Stimulated activated CD4-positive, alpha-beta T cell treated with anti-CD3 and anti-CD28 coated beads, Interleukin-12 subunit alpha, Interleukin-12 subunit beta, amount 100 ng/mL, for 24 hours (primary cell): ENCODE measurements at places on chromosomes 16 and 17.

GRCh38 chr16:9092282-9092977 lies 986 bp downstream of the HAPSTR1 start:
- no peak for DNase-seq

- no peak for DNase-seq
Observed at GRCh38 chr16:4778050-4778392, 10.1 kb downstream of the SEPTIN12 start.

- no peak for DNase-seq
Observed at GRCh38 chr17:29037739-29038084, 5.2 kb upstream of the PIPOX start.

- DNase-seq: no peak
Observed at GRCh38 chr17:77691216-77692085, 267.1 kb upstream of the TNRC6C start.

- no peak for DNase-seq
Observed at GRCh38 chr17:74235911-74236371, 22.6 kb downstream of the TTYH2 start.

DNA sequence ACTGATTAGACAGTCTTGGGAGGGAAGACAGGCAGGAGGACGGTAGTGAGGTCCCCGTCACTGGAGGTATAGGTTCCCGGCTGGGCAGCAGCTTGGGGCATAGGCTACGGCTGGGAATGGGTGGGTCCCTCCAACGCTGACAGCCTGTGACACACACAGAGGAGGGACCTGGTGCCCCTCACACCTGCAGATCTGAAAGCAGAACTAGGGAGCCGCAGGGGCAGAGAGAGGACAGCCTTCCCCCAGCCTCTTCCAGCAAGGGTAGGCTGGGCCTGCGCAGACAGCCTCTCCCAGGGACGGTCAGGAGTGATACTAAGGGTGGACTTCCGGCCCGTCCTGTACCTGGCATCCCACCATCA lies 2.0 kb downstream of the P2RX1 start:
- no peak for DNase-seq

GRCh38 chr17:297758-298157 lies 54.8 kb downstream of the RPH3AL start:
- DNase-seq: no peak

GRCh38 chr17:78568494-78569115 lies 8.6 kb downstream of the DNAH17 start:
- DNase-seq: no peak

GRCh38 chr17:57752031-57752905 lies 7.2 kb upstream of the CCDC182 start:
- no peak for DNase-seq

DNA sequence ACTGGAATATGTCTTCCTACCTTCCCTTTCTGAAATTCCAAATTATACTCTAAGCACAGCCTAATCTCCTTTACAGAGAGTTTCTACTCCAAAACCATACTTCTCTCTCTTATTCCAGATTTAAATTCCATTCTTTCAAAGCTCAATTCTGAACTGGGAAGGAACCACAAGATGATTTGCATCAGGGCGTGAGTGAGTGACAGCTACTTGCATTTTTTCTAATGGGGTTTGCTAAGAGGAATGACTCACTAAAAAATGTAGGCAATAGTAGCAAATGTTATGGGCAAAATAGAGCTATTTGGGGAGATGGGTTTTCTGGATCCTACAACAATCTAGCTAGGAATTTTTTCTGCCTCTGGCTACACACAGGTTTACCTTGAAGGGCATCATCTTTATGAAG lies 244.6 kb upstream of the PSMD7 start:
- no peak for DNase-seq

- no peak for DNase-seq
Observed at GRCh38 chr17:40606548-40607353, 40.9 kb downstream of the SMARCE1 start.

GRCh38 chr16:13005721-13006247 lies 104.4 kb downstream of the SHISA9 start:
- no peak for DNase-seq

DNA sequence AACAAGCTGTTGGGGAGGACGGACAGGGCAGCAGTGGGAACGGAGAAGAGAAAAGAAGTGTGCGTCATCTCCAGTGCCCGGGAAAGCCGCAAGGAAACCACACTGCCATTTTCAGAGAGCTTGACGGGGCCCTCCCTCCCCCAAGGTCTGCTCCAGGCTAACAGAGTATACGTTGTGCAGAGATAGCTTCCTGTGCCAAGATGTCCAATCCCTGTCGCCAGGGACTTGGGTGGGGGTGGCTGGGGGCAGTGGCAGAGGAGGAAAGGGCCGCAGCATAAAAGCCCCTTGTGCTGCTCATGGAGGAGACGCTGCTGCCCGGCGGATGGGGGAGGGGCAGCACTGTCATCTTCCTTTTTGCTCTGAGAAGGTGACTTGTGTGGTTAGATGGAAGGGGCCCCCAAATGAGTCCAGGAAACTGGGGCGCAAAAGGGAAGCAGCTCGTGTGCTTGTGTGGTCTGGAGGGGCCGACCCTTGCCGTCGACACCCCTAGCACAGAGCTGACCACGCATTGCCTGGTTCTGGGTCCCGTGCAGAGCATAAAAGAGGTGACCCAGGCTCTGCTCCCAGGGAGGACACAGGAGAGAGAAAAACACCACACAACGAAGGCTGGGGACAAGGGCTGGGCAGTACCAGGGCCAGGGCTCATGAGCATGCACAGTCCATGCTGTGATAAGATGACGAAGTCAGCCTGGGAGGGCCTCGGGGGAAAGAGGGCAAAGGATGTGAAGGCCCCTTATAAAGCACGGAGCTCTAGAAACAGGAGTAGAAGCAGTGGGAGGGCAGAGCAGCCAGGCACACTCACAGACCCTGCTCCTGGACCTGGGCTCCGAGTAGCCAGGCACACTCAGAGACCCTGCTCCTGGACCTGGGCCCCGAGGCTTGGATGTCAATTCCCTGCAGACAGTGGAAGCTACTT lies 372.7 kb downstream of the SLC39A11 start:
- no peak for DNase-seq

DNA sequence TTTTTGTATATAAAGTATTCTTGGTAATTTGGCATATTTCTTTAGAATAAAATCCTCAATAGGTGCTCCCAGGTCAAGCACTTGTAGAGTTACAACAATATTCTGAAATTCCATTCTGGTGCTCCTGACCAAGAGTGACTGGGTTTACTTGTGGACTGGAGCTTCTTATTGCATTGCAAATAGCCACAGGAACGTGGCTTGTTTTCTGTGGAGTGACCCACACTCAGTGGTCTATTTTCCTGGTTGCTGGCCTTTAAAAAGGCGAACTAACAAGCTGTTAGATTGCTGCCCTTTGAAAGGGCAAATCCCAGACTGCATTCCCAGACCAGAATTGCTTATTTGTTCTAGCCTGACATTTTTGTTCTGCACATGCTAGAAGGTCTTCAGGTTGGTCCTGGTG lies 658.8 kb upstream of the GOT2 start:
- no peak for DNase-seq

DNA sequence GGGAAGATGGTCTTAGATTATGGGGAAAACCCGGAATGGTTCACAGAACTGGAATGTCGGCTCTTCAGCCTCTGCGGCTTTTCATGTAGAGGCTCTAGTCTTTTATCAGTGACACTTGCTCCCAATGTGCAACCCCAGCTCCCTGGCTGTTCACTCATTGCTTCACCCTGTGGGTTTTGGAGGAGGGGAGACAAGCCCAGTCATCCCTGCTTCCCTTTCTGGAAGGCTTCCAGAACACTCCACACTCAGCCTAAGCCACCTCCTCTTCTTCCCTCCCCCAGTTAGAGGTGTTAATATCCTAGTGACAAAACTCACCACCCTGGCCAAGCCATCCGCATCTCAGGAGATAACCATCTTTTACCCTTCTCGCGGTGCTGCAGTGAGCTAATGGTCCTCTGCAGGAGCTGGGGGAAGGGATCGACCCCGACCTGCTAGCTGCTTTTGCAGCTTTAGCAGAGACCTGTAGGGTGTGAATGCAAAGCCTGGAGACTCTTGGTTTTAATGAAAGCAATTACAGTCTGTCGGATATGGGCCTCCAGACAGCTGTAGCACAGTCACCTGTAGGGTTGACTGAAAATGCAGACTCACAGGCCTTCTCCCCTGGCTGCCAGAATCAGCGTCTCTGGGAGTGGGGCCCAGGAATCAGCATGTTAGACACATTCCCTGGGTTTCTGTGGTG lies 24.3 kb upstream of the LASP1NB start:
- no peak for DNase-seq

DNA sequence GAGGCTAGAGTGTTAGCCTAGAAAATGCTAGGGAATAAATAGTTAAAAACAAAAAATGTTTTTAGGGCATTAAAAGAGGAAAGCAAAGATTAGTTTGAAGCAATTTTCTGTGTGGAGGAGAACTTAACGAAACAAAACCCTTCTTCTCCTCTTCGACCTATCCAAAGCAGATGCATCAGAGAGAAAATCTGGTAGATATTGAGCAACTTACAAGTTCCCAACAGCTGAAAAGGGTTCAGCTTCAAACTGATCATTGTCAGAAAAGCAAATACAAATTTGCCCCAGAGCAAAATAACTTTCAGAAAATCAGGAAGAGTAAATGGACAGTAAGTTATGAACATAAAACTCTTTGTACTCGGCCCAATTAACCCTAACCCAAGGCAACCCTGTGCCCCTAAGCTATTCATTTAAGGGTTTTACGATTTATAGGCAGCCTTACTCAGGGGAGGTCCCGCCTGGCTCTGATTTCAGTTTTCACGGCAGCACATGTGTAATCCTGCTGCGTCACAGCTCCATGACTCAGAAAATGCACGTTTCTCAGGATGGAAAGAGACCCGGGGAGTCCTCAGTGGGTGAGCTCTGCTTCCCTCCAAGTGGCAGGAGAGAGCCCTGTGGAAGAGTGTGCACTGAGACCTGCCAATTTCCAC lies 405.7 kb upstream of the SALL1 start:
- no peak for DNase-seq

DNA sequence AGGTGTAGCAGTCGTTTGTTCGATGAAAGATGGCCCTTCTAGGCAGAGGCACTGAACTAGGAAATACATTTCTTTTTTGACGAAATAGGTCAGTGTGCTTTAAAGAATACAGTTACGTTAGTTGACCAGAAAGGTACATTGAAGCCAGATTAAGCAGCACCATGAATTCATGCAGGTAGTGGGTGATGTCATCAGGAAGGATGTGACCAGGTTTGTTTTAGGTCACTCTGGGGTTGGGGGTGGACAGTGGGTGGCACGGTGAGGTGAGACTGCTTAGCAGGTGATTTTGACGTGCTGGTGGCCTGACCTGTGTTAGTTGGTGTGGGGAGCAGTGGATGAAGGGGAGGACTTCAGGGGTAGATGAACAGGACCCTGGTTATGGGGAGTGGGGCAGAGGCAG lies 3.6 kb downstream of the INO80E start:
- DNase-seq: no peak

DNA sequence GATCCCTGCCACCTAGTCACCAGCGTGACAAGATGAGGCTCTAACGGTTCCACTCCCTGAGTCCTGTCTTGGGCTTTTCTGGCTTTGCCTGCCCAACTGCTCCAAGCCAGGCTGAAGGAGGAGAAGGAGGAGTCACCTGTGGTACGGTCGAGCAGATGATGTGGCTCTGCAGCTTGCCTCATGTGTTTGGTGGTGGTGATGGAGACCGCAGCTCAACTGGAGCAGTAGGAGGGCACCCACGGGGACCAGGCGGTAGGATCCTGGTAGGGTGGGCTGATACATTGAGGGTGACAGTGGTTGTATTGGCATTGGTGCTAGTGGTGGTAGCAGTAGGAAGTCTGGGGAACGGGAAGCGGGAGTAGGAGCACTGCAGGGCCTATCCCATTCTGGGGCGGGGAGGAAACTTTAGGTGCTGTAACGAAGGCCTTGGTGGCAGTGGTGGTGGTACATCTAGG lies 202.8 kb upstream of the WSB1 start:
- DNase-seq: no peak

GRCh38 chr16:58620396-58620795 lies 9.2 kb downstream of the CNOT1 start:
- DNase-seq: no peak

DNA sequence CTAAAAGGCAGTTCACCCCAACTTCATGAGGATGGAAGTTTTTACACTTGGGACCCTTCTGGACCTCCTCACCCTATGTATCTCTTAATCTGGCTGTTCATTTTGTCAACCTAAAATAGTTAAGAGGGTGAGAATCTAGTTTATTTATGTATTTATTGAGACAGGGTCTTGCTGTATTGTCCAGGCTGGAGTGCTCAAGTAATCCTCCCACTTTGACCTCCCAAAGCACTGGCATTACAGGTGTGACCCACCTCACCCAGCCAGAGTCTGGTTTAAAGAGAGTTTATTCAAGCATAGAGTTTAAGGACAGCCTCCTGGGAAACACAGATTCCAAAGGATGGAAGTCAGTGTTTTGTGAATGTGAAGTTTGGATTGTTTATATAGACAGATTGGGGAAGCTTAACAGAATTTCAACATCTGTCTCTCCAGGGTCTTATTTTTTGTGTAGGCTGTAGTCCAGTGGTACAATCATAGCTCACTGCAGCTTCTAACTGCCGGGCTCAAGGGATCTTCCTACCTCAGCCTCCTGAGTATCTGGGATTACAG lies 8.0 kb upstream of the APPBP2 start:
- DNase-seq: no peak

DNA sequence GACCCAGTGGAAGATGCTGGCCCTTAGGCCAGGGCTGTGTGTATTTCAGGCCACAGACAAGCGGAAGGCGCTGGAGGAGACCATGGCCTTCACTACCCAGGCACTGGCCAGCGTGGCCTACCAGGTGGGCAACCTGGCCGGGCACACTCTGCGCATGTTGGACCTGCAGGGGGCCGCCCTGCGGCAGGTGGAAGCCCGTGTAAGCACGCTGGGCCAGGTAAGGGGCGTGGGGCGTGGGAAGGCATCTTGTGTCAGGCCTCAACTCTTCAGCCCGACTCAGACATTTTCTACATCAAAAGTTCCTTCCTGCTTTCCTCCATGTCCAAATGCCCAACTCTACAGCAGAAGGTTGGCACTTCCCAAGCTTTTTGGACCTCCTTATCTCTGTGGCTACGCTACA lies 6.0 kb downstream of the ABI3 start:
- no peak for DNase-seq

GRCh38 chr17:69773081-69773480 lies 301.9 kb upstream of the KCNJ16 start:
- DNase-seq: no peak

- no peak for DNase-seq
Observed at GRCh38 chr16:5642436-5642835, 544.8 kb upstream of the EEF2KMT start.

DNA sequence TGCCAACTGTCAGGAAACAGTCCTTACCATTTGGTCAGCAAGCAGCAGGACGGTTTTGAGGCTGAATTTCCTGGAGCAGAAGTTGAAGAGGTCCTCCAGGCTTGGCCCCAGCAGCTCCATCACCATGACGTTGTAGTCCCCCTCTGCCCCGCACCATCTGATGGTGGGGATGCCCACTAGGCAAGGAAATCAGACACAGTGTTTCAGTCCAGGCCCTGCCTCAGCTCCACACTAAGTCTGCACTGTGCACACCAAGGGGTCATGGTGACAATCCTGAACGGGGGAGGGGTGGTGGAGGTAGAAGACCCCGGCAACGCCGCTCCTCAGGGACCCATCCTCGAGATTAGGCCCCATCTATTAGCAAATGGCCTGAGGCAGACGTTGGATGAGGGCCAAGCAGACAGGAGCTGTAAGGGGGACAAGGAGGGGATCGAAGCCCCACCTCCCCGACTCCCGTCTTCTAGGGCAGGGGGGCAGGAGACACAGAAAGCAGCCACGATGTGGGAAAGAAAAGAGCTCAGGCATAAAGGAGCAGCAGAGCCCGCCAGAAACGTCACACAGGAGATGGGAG lies 18.0 kb downstream of the CSNK1D start:
- DNase-seq: no peak

GRCh38 chr16:27801289-27801945 lies 251.5 kb downstream of the KATNIP start:
- DNase-seq: no peak
